ENCODE measurements at places on chromosomes 11 and 22. TPM values are rescaled to one million over a fixed set of nuclear protein-coding genes. Genes with fewer than 3 reads are reported as not detected.

SLC7A4 gene
- polyA plus RNA-seq, result 3.0 TPM

OR10A2 gene
- not detected for polyA plus RNA-seq

MMP8 gene
- not detected for polyA plus RNA-seq

IGSF9B gene
- 1.7 TPM for polyA plus RNA-seq

ASRGL1 gene
- polyA plus RNA-seq, result 17.1 TPM

MSANTD4 gene
- 15.5 TPM for polyA plus RNA-seq

C11orf87 gene
- polyA plus RNA-seq, result 1.1 TPM

SMTNL1 gene
- 0.47 TPM for polyA plus RNA-seq

ANO9 gene
- polyA plus RNA-seq, result 0.23 TPM

PLAAT2 gene
- not detected for polyA plus RNA-seq

ARHGAP8 gene
- 1.2 TPM for polyA plus RNA-seq

ALDH3B1 gene
- 0.66 TPM for polyA plus RNA-seq

PTDSS2 gene
- polyA plus RNA-seq, result 83.1 TPM

FREY1 gene
- polyA plus RNA-seq, result not detected

FOSL1 gene
- not detected for polyA plus RNA-seq

ARHGEF17 gene
- polyA plus RNA-seq, result 33.5 TPM

TMPRSS4 gene
- not detected for polyA plus RNA-seq

GGTLC3 gene
- polyA plus RNA-seq, result 2.2 TPM

SLC22A25 gene
- polyA plus RNA-seq, result 0.14 TPM

ISX gene
- polyA plus RNA-seq, result not detected

MPZL2 gene
- not detected for polyA plus RNA-seq

JHY gene
- polyA plus RNA-seq, result 2.5 TPM

MMP13 gene
- not detected for polyA plus RNA-seq

GAS2 gene
- 6.2 TPM for polyA plus RNA-seq

AGBL2 gene
- 1.7 TPM for polyA plus RNA-seq

OVOL1 gene
- polyA plus RNA-seq, result not detected

MTFP1 gene
- polyA plus RNA-seq, result 64.8 TPM

RFPL1 gene
- 0.32 TPM for polyA plus RNA-seq

ZNF214 gene
- 4.4 TPM for polyA plus RNA-seq

OR5P2 gene
- not detected for polyA plus RNA-seq

ANO1 gene
- 0.09 TPM for polyA plus RNA-seq

MPEG1 gene
- polyA plus RNA-seq, result not detected

JAM3 gene
- polyA plus RNA-seq, result 49.0 TPM

RIMBP3C gene
- 0.32 TPM for polyA plus RNA-seq

PIWIL4 gene
- 2.3 TPM for polyA plus RNA-seq

ASPHD2 gene
- 2.1 TPM for polyA plus RNA-seq

CHRNA10 gene
- polyA plus RNA-seq, result not detected

Data from cardiac muscle cell (in vitro differentiated cells and primary cell).